Esophagus squamous epithelium (tissue), 5 donors: ENCODE measurements at places on chromosomes 2 and 18. TPM values are rescaled to one million over a fixed set of nuclear protein-coding genes. Genes with fewer than 3 reads are reported as not detected.

Gene SCN9A
- 1.1 TPM for total RNA-seq

Gene CBLN2
- not detected for total RNA-seq

Gene TNFAIP6
- total RNA-seq, result 3.3 TPM

Gene PPP1R1C
- total RNA-seq, result not detected

Gene EMILIN2
- total RNA-seq, result 7.4 TPM

Gene ICA1L
- 0.53 TPM for total RNA-seq

Gene CRYGC
- not detected for total RNA-seq

Gene MOGAT1
- total RNA-seq, result not detected

Gene SYT4
- total RNA-seq, result not detected

Gene OTOF
- 0.56 TPM for total RNA-seq

Gene FEV
- not detected for total RNA-seq

Gene CDH2
- total RNA-seq, result 0.88 TPM

Gene MATN3
- total RNA-seq, result 1.3 TPM

Gene EPHA4
- 5.9 TPM for total RNA-seq

Gene ANKRD53
- total RNA-seq, result 0.18 TPM

Gene OSGEPL1
- 5.1 TPM for total RNA-seq

Gene SPDYA
- not detected for total RNA-seq

Gene CHRND
- total RNA-seq, result not detected

Gene C1GALT1C1L
- not detected for total RNA-seq

Gene PLCL1
- 0.34 TPM for total RNA-seq

Gene SULT1C4
- not detected for total RNA-seq

Gene NXPH2
- total RNA-seq, result not detected

Gene MARCO
- 23.7 TPM for total RNA-seq

Gene PLEKHH2
- 2.3 TPM for total RNA-seq

Gene EMILIN1
- total RNA-seq, result 6.2 TPM

Gene RNF144A
- 8.3 TPM for total RNA-seq

Gene SIGLEC15
- total RNA-seq, result not detected

Gene SCN7A
- 23.1 TPM for total RNA-seq

Gene SIX2
- not detected for total RNA-seq

Gene MRPL19
- total RNA-seq, result 42.8 TPM

Gene MC5R
- total RNA-seq, result 0.57 TPM

Gene POTEE
- not detected for total RNA-seq

Gene ZRANB3
- total RNA-seq, result 4.4 TPM

Gene SALL3
- not detected for total RNA-seq

Gene GTF3C2
- total RNA-seq, result 47.7 TPM
